AG08395 (cell line): ENCODE measurements at places on chromosomes 5 and 9.

GRCh38 chr9:13069498-13069897 is 210.0 kb downstream of the MPDZ start:
- no peak for DNase-seq

GRCh38 chr9:133483611-133484010 is 4.7 kb upstream of the SLC2A6 start:
- DNase-seq = no peak

DNA sequence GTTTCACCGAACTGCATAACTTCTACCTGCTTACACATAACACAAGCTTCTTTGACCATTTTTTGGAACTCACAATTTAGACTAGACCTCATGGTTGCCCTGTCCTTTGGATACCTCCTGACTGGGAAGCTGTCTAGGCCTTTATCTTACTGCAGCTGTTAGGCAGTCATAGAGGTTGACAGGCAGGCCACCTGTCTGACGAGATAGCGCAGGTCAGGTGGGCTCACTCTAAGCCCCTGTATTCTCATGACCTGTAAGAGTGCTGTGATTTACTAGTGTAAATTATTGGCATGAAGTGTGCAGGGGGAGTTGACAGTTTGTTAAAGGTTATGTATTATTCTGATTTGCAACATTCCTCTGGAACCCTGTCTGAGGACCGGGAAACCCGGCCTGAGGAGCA is 29.0 kb downstream of the SLC22A4 start:
- no peak for DNase-seq

DNA sequence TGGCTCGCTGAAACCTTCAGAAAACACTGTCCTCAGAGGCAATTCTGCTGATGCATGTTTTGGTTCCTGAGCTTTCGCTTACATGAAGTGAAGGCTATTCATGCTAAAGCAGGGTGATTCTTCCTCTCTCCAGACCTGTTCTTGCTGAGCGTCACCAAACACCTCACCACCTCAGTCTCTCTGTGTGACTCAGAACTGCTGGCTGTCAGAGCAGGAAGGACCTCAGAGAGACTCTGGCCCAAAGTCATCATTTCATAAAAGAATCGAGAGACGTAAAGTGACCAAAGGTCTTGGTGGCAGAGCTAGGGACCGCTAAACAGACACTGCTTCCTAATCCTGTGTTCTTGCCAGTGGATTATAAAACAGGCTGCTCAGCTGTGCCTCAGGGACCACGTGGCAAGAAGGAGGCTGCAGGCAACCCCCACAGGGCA is 73.8 kb downstream of the LHFPL2 start:
- DNase-seq = no peak

- peak; percentile 79 for DNase-seq
Measured at GRCh38 chr9:37963936-37964739, 60.2 kb upstream of the SLC25A51 start.

DNA sequence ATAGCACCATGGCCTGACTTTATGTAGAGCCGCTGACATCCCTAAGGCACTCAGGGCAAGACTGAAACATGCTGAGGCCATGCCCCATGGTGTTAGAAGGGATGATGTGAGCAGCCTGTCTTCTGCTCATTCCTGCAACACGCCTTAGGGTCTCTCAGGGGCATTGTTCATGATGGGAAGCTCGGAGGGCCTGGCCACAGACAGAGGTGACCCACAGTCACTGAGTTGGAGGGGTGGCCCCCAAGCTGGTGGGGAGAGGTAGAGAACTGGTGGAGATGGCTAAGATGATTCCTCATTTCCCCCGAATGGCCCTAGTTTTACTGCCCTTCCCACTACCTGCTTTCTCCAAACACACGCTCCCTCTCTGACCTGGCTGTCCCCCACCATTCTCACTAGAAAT is 135.2 kb downstream of the BARX1 start:
- DNase-seq = peak; percentile 0

DNA sequence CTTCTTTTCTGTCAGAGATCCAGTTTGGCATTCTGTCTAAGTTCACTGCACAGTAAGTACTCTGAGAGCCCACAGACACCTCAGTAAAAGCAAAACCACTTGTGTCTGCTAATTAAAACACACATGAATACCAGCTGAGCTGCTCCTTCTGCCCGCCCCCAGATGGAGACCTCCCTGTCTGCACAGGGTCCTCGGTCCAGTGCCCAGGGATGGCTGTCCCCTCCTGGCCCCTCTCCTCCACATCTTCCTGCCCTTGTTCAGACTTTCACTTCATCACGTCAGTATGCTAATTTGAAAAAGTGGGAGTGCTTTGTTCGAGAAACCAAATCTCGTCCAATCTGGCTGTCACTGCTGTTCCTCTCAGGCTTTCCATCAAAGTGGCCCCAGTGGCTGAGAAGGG is 43.5 kb downstream of the LIX1 start:
- no peak for DNase-seq

- no peak for DNase-seq
Measured at GRCh38 chr5:919356-920000, 26.8 kb downstream of the TRIP13 start.

DNA sequence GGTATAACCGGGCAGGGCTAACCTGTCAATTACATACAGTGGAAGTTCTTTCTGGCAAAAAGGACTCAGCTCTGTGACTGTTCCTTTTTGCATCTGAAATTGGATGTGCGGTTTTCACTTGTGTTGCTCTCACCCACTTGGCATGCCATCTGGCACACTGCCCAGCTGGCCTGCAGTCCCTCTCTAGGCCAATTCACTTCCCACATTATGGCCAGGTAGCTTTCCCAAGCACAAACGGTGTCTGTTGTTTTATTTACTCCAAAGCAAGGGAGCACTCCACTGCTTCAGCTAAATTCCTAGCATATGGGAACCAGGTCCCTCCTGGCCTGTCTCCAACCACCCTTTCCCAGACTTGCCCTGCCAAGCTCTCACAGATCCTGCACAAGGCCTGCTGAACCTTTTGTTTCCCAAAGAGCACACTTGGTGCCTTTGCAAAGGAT is 132.5 kb downstream of the SEMA6A start:
- peak; percentile 24 for DNase-seq

DNA sequence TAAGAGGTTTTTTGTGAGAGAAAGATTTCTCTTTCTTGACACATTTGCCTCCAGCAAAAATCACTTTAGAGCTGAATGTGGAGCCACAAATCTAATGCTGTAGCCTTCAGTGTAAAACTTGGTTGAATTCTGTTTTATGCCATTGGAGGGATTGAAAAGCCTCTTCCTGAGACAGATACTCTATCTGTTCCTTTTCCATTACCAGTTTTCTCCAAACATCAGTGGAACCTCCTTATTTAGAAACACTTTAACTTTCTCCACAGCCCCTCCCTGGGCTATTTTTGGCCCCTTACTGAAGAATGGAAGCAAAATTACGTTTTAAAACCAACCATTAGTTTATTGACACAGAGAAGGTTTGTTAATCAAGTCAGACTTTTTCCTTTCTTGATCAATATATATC is 155.3 kb downstream of the PJA2 start:
- DNase-seq = no peak

- DNase-seq = peak; percentile 61
Measured at GRCh38 chr5:171484460-171484899, 65.0 kb downstream of the FGF18 start.

GRCh38 chr5:93274291-93274690 is 306.7 kb downstream of the NR2F1-AS1 start:
- DNase-seq = peak; percentile 31

GRCh38 chr5:135691044-135691443 is 112.3 kb upstream of the CXCL14 start:
- no peak for DNase-seq

DNA sequence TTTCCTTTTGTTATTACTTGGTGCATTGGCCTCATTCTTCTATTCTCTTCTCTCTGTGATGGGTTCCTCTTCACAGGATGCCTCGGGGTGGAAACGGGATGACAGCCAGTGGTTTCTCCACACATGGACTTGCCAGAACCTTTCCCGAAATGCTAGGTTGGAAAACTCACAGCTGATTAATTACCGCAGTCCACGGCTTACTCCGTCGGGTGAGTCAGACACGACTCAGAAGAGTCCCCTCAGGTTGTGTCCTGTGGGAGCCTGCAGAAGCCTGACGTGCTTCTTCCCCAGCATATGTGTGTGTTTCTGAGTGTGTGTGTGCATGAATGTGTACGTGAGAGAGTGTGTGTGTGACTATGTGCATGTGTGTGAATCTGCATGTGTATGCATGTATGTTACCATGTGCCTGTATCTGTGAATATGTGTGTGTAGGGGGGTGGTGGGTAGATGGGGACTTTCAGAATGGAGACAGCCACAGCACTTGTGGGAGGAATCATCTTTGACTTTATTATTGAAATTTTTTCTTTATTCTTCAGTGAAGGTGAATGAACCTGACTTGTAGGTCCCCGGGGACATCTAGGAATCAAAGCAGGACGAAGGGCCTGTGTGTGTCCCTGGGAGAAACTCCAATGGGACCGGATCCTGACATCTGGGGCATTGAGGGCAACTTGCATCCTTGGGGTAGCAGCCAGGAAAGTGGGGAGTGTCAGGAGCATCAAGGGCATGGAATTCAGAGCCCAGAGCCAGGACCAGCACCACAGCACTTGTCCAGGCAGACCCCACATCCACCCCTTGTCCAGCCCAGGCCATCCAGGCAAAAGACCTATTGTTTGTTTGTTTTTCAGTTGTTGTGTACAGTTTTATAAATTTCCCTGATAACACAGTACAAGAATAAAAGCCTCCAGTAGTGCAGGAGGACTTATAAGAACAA is 21.9 kb upstream of the MED10 start:
- DNase-seq = peak; percentile 73

- DNase-seq = no peak
Measured at GRCh38 chr9:108643731-108644510, 211.9 kb downstream of the ACTL7B start.

DNA sequence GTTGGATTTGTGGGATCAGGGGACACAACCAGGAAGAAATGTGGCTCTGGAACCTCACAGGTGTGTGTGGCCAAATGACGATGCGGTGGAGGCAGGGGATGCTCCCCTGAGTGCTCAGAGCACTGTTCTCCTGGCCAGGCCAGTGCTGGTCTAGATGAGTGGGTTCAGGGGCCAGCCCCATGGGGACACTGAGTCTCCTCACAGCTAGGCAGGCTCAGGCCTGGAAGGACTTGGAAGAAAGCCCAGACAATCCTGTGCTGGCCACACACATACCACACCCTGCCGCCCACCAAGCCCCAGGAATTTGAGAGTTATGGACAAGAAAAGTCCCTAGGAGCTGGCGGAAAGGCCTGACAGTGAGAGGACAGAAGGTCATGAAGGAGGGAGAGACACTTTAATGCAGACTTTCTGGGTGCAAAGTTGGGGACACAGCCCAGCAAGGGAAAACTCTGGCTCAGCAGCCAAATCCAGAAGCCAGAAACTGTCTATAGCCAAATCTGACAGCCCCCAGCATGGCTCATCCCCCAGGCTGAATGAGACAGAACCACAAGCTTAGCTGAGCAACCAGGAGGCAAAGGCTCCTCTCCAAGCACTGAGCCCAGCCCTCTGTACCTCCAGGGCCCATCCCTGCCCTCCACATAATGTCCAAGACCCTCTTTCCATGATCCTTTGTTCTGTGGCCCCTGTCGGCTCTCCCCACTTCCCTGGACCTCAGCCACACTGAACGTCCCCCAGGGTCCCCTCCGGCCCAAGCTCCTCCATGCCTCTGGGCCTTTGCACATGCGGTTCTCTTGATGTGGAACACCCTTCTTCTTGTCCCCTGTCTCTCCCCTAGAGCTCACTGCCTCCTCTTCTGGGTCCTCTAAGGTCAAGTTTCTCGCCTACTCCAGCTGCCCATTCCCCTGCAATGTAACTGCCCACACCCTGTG is 22.4 kb downstream of the LHX6 start:
- DNase-seq = peak; percentile 90

DNA sequence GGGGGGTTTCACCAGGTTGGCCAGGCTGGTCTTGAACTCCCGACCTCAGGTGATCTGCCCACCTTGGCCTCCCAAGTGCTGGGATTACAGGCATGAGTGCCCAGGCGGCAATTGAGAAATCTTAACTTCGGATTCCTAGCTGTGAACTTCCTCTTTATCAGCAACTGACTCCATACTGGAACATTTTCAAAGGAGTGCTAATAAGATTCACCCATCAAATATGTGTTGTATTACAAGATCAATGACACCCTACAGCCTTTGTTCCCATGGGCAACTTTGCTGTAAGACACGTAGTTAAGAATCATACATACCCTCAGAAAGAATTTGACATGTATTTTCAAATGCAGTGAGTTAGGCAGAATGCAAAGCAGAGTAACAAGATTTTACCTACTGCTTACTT is 23.1 kb upstream of the ACOT12 start:
- DNase-seq = no peak

- no peak for DNase-seq
Measured at GRCh38 chr9:100397529-100398266, 29.2 kb upstream of the MSANTD3 start.

- no peak for DNase-seq
Measured at GRCh38 chr9:91710158-91710557, 239.9 kb downstream of the ROR2 start.
